Esophagus muscularis mucosa (tissue), 4 donors: ENCODE measurements at places on chromosomes 5 and 9.
A peak's percentile ranks its signal among the peaks of the same experiment; 100 is the strongest.

- no peak for DNase-seq
Observed at GRCh38 chr5:82222597-82223574, 55.3 kb downstream of the RPS23 start.

DNA sequence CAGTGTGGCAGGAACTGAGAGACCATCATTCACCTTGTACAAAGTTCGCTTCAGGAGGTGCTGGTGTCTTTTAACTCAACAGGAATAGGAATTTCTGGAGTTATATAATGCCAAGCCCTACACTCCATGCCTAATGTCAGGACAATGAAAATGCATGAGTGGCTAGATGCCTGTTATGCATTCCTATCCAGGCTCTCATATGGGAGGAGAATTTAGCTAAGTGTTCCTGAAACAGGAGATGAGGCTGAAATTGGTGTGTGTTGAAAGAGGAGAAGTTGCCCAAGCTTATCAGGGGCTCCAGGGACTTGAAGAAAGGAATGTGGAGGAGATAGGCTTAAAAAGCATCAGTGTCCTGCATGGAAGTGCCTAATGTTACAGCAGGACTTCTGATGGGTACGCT, 26.8 kb upstream of the PRUNE2 start:
- DNase-seq: no peak

DNA sequence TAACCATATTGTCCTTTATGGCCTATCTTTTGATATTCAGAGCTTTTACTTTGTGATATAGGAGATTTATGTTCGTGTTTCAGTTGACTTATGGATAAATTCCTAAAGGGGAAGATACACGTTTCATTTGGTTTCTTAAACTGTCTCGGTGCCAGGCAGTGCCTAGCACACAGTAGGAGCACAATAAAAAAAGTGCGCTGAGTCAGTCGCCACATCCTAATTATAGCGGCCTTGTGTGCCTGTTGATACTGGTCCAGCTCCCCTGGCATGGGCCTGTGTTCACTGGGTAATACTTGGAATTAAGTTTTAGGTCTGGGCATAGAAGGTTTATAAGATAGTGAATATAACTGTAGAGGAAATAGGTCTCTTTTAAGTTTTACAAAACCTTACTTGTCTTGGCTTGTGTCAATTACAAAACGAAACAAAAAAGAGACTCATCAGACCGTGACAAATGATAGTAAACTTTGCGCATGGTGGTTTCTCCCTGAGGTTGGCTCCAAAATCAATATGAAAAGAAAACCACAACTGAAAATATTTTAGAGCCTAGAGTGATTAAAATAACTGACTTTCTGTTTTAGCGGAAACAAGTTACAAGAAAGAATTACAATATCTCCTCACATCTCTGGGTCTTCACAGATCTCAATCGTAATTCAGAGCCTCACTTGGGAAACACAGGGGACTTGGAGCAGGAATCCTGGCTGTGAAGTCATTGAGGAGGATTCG, 84.8 kb downstream of the MVB12B start:
- no peak for DNase-seq

DNA sequence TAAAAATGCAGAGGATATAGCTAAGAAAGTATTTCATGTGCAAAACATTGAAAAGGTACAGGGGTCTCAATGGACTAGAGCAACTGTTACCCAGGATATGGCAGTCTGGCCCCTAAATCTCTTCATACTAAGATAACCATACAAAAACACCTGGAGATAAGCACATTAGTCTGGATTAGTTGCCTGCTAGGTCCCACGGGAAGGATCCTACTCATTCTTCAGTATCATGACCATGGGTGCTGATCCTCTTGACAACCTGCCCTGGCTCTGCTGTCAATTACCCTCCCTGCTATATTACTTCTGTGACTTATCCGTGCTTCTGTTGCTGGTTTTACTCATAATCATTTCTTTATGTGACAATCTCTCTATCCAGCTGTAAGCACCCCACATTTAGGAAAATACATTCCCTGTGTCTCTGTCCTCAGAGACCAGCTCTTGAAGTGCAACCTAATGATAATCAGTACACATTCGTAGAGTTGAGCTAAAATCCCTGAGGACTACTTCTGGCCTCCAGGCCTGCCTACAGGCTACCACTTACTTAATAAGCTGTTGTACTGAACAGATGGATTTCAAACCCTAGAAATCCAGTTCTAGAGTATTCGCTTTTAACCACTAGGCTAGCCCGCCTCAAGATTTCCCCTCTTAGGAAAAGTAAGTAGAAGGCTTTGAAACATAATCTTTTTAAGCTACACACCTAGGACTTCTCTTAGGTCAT, 190.5 kb upstream of the OR13F1 start:
- DNase-seq: no peak

DNA sequence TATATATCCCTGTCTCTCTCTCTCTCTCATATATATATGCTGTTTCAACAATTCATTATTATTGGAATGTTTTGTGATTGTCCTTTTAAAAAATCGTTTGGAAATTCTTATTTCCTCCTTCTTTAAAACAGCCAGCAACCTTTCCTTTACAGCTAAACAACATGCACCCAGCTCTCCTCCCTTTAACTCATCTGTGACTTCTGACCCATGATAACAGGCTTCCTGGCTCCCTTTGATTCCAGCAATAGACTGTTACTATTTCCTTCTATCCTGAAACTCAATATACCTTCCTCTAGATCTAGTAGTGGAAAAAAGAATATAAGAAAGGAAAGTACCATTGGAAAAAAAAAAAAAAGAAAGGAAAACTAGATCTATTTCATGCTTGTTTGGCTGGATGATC, 254.7 kb upstream of the RGMB start:
- no peak for DNase-seq

GRCh38 chr5:68711293-68712200, 382.3 kb upstream of the SLC30A5 start:
- peak; percentile 64 for DNase-seq

DNA sequence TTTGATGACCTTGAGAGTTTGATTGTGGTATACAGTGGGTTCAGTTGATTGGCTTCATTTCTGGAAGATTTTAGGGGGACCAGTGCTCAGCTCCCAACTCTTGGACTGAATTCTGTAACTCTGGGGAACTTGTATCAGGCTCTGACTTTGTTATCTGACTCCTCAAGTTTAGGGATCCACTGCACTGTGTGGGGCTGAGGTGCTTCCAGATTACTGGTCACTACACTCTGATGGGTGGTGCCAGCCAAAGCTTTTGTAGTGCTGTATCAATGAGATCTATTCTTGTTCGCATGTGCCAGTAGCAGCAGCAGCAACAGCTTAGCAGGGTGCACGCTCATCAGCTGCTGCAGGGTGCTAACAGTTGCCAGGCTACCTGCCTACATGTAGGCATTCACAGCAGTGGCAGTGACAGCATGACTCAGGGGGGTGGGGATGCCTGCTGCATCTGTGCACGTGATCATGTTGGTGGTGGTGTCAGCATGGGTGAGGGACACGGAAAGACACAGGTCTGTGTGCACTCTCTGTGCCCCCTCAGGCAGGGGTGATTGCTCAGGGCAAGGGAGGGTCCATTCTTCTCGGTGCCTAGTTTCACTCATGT, 438.8 kb upstream of the SEMA6A start:
- DNase-seq: no peak

DNA sequence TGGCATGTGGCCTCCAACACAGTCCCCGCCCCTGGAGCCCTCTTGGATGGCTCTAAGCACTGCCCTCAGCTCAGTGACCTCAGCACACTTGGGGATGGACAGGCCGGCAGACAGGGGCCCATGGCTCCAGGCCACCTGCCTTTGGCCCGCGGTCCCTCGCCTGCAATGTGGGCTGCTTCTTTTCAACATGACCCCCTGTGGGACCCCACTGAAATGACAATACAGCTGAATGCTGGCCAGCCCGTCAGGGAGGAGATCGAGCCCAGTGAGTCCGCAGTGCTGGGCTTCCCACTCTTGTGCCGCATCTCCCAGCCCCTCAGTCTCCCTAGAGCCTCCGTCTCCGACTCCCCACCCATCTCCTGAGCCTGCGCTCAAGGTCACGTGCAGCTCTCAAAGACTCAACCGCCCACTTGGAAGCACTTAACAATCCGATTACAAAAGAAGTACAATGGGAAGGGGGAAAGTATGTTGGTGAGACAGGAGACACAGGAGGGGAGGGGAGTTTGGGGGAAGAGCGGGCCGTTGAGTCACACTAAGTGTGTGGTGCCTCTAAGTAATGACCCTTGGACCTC, 238.9 kb downstream of the HSPA4 start:
- no peak for DNase-seq

- DNase-seq: no peak
Observed at GRCh38 chr9:111163716-111164389, 125.6 kb upstream of the LPAR1 start.
